ENCODE measurements at places on chromosomes 16 and 17.

GRCh38 chr16:70749681-70750601, 51.0 kb downstream of the VAC14 start:
- DNase-seq = no peak

DNA sequence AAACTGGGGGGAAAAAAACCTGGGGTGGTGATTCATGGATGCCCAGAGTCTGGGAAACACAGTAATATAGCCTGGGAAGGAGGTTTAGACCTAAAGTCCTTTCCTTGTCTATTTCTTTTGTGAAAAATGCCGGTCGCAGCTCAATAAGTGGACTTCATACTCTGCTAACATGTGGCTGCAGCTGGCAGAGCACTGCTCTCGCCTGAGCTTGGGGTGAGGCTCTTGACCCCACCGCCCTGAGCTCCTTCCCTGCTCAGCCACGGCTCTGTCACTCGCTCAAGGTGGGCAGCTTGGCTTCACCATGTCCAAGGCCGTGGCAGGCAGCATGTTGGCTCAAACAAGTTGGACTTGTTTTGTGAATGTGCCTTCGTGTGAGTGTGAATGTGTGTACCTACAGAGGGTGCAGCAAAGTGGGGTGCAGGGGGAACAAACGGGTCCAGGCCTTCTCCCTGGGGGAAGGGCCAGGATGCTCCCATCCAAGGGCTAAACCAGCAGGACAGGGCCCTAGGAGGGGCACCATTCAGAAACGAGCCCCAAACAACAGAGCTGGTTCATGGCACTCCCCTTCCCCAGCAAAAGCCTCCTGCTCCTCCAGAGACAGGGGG, 4.9 kb downstream of the FA2H start:
- no peak for DNase-seq

DNA sequence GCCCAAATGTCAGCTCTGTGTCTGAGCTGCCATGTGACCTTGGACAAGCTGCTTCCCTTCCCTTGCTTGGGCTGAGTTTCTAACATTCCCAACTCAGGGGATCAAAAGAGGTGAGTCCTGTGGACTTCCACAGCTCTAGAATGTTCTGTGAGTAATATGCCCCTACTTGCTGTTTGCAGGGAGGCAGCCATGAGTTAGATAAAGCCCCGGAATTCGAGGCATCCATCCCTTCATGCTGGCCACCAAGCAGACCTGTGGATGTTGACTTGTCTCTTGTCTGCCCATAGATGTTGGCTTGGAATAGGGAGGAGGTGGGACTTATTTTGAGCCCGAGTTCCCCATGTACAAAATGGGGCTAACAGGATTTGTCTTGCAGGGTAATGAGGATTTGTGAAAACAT, 36.2 kb downstream of the KSR1 start:
- no peak for DNase-seq

DNA sequence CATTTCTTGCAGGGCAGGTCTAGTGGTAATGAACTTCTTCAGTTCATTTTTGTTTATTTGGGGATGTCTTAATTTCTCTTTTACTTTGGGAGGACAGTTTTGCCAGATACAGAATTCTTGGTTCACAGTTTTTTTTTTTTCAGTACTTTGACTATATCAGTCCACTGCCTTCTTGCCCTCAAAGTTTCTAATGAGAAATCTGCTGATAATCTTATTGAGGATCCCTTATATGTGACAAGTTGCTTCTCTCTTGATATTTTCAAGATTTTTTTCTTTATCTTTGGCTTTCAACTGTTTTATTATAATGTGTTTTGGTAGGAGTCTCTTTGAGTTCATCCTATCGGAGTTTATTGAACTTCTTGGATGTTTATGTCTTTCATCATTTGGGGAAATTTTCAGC, 42.8 kb downstream of the CLEC19A start:
- DNase-seq = no peak

DNA sequence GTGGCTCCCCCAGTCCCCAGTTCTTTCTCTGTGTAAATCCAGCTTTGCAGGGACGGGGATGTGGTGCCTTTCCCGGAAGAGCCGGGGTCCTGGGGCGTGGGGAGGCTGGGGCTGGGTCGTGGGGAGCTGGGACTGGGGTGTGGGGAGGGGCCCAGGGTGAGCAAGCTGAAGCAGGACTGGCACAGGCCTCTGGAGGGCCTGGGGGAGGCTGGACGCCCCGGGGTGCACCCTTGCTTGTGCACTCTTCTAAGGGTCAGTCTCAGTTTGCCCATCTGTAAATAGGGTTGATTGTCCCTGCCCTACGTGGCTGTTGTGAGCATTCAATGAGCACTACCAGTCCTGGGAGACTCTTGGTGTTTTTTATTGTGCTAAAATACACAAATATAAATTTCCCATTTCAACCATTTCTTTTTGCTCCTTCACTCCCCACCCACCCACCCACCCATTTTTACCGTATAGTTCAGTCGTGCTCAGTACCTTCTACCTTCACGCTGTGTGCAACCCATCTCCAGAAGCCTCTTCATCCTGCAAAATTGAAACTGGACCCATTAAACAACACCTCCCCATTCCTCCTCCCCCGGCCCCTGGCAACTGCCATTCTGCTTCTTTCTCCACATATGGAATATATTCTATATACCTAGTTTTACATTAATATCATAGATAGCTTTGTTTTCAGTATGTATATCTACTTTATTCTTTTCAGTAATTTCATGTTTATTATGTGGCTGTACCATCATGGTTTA, 7.8 kb upstream of the TBC1D3B start:
- no peak for DNase-seq

- DNase-seq = no peak
Measured at GRCh38 chr16:80984124-80984892, 22.4 kb downstream of the CMC2 start.

DNA sequence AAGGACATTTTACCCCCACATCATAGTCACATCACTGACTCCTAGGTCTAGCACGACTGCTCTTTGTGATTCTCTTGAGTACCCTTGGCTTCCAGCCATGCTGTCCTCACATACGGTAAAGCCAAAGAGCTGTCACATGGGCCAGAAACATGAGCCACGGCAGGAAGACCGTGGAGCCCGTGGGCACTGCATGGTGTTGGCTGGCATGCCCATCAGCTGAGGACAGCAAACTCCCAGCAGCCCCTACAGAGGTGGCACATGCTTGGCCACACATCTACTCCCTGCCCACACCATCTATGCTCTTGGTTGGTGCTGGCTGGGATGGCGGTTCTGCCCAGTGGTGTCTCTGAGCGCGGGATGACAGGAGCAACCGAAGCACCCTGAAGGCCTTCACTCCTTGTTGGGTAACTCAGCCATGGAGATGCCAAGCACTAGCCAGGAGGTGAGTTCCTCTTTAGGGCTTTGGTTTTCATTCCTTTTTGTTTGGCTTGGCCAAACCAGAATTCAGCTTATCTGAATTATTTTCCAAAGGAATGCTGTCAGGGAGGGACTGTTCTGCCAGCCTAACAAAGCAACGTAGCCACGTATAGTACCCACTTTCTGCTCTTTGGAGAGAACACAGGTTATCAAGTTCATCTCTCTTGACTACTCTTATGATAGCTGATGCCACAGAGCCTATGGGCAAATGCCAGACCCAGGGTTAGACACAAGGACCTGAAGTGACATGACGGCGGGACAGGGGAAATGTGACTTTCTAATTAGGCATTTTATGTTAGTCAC, 10.0 kb downstream of the TNFAIP1 start:
- no peak for DNase-seq

GRCh38 chr16:70399381-70399780, 39.5 kb downstream of the ST3GAL2 start:
- DNase-seq = no peak

DNA sequence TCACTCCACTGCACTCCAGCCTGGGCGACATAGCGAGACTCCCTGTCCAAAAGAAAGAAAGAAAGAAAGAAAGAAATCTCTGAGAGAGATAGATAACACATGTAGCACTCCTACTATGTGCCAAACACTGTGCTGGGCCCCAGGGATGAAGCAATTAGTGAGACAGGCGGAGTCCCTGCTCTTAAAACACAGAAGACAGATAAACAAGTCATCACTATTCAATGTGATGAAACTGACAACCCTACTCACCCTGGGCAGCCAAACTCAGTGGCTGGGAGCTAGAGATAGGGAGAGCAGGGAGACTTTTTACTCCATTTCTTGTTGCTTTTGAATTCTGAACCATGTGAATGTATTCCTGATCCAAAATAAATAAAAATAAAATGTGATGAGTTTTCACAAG, 35.2 kb upstream of the GOSR2 start:
- DNase-seq = no peak

DNA sequence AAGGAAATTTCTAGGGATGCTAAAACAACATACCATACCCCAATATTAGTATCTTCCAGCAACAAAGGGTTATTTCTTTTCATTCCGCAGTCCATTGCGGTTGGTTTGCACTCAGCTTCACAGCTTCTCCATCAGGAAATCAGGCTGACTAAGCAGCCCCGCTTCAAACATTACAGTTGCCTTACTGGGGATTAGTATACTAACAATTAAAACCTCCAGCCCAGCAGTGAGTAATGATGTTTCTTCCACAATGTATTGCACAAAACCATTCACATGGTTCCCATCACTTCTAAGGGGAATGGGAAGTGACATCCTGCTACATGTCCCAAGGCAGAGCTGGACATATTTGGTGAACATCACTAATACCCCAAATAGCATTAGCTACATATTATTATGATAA, 1384.9 kb downstream of the CDH8 start:
- no peak for DNase-seq

Data from iPS DF 6.9 (cell line).